ENCODE measurements at places on chromosomes 3 and 15. TPM values are rescaled to one million over a fixed set of nuclear protein-coding genes. Genes with fewer than 3 reads are reported as not detected.

- DNase-seq = no peak
Observed at GRCh38 chr3:83096-83495, 113.5 kb upstream of the CHL1 start.

DNA sequence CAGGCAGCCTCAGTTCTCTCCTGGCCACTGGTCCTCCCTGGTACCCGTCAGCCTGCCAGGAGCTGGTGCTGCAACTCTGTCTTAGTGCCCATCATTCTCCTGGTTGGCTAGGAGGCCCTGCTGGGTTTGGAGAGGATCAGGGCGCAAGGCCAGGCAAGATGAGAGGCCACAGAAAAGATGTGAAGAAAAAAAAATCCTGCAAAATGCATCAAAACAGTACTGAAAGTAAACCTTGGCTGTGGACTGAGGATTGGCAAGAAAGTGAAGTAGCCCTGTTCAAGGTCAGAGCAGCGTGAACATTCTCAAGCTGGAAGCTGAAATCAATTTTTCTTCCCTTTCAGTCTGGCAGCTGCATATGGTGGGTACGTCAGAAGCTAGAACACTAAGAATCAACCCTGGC lies 74.2 kb downstream of the GTF2E1 start:
- no peak for DNase-seq

- DNase-seq = no peak
Observed at GRCh38 chr3:29708884-29709283, 428.0 kb downstream of the RBMS3 start.

DNA sequence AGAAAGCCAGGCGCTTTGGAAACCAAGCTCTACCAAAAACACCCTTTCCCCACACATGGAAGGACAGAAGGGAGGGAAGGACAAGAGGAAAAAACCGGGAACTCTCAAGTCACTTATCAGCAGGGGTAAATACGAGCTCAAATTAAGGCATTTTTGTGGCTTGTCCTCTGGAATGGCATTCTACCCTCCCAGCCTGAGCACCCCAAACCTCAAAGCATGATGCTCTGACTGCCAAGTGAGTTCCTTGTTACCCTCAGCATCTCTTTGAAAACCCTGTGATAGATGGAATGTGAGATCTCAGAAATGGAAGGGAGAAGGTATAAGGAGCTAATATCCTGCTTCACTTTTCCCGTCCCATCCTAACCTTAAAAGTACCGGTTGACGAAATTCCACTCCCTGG lies 8.1 kb upstream of the CSPG5 start:
- DNase-seq = no peak

DNA sequence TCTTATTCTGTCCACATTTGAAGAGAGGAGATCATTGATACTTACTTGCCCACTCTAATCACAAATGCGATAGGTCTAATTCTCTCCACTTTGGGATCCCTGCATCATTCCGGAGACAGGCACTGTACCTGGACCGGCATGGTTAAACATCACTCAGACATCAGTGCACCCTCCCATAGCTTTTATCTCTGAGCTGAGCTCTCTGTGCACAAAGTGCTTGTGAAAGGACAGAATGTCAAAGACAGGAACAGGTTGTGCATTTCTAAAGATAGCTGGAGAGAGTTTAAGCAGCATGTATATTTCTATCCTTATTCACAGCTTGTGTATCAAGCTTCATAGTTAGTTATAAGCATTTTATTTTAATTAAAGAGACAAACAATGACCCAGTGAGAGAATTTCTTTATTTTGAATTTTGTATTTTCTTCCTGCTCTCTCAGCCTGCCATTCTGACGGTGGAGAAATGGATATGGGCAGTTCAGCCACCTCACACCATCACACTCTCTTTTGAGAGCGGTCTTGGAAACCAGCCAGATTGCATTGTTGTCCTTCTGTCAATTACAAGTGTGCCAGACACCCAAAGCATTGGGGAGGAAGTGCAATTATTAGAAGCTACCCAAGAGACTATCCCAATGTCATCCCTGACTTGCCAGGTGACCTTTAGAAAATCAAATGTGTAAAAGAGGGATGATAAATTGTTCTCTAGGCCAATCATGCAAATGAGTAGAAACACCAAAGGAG lies 65.2 kb upstream of the CHL1 start:
- DNase-seq = no peak

DNA sequence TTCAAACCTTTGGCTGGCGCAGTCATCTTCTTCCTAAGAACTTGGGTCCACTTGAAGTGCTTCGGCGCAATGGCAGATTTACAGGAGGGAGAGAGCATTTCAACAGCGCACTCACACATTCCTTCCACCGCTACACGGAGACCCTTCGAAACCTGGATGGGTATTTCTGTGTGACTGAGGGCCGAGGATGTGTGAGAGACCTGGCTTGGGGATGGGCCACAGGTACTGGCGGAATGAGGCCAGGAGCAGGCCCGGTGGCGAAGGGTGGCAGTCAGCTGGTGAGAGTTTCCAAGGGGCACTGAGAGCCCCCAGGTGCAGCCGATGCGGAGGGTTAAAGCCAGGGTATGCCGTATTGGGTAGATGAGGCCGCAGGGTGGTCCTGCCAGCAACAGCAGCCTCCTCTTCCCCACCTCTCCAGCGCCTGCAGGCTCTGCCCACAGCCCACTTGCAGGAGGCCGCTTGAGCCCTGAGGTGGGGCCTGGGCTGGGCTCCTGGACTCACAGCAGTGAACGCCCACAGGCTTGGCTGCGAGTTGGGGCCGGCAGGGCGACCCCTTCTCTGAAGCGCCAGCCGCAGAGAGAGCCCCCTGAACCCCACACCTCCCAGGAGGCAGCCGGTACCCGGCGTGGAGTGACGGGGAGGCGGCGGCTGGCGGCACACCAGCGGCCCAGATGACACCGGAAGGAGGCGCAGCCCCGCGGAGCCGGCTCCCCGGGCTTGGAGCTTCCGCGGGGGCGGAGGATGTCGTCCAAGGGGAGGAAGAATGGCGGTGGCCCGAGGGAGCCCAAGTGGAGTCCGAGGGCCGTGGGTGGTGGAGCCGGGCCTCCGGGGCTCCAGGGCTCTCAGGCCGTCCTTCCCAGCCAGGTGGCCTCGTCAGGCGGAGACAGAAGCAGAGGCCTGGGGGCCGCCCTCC lies 166.5 kb downstream of the NSMCE3 start:
- no peak for DNase-seq

The CCDC71 gene
- total RNA-seq = 19.4 TPM

The TM6SF1 gene
- total RNA-seq = 12.4 TPM

The CCRL2 gene
- total RNA-seq = 8.8 TPM

All from mesenteric fat pad (tissue), 1 donor.